ENCODE measurements at places on chromosomes 6 and 20.
A peak's percentile ranks its signal among the peaks of the same experiment; 100 is the strongest.

- no peak for DNase-seq
These were observed 4.9 kb downstream of the GPR31 start for GRCh38 chr6:167152862-167153261.

DNA sequence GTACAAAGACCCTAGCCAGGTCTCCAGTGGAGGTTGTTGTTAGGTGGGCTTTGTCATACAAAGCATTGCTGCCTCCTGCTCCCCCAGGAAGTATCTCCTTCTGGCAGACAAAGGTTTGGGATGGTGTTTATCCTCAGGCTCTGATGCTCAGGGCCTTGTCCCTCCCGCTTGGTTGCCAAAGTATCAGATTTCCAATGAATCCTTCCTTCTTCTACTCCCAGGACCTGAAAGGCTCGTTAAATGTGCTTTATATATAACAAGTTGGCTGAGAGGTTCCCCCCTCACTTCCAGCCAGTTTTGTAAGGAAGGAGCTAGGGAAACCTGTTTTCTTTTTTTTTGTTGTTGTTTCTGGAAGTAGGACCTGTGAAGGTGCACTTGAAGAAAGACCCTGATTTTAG lies 14.4 kb downstream of the PTK7 start:
- DNase-seq, result no peak

GRCh38 chr6:32131439-32131948 lies 1.4 kb upstream of the FKBPL start:
- DNase-seq, result no peak

DNA sequence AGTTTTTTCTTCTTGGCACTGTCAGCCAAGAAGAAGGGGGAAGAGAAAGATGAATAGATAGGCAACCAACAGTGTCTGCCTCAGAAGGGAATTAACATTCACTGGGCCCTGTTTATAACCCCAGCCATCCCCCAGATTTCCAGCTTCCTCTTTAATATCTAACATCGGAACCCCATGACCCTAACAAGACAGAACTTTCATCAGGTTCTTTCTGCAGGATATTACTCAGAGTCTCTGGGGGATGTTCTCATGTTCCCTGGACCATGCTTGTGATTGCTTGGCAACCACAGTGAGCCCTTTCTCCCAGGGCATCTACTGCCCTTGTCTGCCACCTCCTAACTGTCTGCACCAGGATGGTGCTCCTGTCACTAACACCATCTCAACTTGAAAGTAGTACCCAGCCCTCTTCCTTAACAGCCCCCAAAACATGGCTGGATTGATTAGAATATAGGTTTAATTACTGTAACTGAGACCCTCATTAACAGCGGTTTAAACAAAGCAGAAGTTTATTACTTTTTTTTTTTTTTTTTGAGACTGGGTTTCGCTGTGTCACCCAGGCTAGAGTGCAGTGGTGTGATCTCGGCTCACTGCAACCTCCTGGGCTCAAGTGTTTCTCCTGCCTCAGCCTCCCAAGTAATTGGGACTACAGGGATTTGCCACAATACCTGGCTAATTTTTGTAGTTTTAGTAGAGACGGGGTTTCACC lies 12.0 kb upstream of the PTPN1 start:
- DNase-seq, result no peak

GRCh38 chr6:131000544-131000943 lies 62.5 kb downstream of the EPB41L2 start:
- no peak for DNase-seq

- peak; percentile 86 for DNase-seq
These were observed 74.0 kb downstream of the SSR1 start for GRCh38 chr6:7238900-7239589.

DNA sequence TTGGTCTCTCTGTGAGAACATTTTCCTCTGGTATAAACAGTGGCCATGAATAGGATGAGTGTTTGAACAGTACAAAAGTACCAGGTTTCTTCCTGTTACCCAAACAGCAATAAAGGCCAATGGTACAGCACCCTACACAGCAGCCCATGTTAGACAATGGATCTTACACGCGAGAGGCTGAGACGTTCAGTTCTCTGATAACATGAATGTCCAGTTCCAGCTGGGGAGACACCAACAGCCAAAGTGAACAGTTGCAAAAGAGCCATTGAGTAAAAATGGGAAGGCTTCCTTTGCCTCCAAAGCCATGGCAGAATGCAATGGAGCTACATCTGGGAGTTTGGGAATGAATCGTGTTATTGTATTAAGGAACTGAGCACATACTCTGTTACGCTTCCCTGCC lies 246.8 kb upstream of the SGK1 start:
- DNase-seq, result no peak

DNA sequence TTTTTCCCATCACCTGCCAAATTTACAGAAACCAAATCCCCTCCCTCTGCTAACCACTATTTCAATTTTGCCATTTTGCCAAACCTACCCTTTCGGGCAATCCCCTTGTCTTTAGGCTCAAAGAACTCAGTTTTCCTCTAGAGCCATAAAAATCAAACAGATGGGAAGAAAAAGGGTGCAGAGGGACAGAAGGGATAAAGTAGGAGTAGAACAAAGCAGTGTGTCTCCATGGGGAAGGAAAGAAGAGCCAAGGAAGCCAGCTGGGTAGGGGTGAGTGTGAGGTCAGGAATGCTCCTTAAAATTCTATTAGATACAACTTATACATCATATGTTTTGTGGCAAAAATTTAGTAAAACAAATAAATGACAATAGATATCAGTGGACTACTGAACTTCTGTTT lies 316.5 kb downstream of the BTBD9 start:
- DNase-seq, result no peak

DNA sequence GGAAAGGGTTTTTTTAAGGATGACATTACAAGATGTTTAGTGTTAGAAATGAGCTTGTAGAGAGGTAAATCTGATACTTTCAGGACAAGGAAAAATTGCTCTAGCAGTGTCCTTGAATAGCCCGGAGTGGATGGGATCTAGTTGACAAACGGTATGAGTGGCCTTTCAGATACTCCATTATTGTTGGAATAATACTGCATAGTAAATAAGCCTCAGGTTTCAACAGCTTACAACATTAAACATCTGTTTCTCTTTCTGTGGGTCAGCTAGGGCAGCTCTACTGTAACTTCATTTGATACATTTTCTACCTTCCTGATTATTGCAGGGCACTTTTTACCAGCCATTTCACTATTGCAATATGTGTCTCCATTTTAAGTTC lies 118.0 kb downstream of the B3GAT2 start:
- DNase-seq, result no peak

DNA sequence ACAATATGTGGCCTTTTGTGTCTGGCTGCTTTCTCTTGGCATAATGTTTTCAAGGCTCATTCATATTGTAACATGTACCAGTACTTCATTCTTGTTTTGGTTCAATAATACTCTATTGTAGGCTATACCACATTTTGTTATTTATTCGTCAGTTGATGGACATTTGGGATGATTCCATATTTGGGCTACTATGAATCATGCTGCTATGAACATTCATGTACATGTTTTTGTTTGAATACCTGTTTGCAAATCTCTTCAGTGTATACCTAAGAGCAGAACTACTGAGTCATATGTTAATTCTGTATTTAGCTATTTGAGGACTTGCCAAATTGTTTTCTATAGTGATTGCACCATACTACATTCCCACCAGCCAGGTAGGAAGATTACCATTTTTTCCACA lies 259.9 kb downstream of the GMPR start:
- DNase-seq, result no peak

DNA sequence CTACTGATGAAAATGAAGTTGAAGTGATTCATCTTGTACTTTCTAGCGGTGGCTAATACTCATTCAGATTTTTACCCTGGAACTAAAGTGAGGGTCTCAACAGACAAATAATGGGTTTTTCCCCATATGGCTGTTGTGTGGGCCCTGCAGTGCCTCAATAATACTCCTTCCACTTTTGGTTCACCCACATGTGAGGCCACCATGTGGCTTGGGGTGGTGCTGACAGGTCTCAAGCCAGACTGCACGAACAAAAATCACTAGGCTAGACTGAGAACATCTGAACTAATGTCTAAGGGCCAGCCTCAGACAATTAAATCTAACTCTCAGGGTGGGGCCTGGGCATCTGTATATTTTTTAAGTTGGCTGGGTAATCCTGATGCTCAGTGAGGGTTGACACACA lies 7.9 kb upstream of the COL12A1 start:
- no peak for DNase-seq

DNA sequence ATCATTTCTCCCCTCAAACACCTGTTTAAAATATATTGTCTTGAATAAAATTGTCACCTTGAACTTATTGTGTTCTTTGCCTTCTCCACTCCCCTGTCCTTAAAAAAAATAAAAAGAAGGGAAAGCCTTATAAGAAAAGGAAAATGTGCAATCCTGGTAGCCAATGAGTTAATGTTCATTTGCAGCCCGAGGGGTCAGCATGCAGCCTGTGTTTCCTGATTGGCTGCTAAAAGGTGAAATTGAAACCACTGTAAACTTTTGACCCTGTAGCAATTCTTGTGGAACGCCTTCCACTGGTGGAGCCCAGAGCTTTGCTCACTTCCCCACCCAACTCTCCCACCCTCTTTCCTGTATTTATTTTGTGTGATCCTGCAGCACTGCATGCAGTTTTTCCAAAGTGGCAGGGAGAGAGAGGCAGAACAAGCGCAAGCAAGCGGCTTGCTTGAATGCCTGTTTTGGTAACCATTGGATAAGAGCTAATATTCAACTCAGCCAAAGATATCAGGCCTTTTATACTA lies 74.9 kb downstream of the NCOA3 start:
- DNase-seq, result no peak

DNA sequence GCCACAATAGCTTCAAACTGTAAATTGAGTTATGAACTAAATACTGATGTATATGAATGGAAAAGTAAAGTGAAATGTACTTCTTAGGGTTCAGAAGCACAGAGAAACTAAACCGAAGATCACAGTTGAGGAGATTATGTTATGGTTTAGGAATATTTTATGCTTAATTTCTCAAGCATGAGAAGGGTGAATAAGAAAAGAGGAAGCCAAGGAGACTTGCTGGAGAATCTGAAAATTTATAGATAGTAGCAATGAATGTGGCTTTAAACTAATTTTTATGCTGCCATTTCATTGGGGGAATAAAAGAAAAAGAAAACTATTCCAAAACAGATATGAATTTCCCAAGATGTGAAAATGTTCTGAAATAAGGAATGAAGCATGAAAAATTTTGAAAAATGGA lies 5.6 kb downstream of the ANKS1A start:
- no peak for DNase-seq
